ENCODE measurements at places on chromosomes 12 and 14.

DNA sequence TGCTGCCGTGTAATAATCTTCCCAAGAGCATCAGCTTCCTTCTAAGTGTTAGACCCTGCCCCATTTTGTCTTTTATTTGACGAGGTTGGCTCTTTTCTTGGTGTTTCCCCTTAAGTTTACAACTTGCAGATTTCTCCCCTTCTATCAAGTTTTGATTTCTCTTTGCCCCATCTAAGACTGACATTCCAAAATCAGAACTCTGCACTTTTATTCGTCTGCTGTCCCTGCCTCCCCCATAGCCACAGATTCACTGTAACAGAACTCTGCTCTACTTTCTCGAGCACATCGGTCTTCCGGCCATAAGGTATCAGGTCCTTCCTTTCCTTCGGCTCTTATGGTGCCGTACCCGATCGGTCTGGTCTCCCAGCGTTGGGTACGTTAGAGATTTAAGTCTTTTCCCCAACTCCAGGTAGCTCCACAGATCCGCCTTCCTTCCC, 563 bp downstream of the DCP1B start:
- no peak for DNase-seq

GRCh38 chr12:76529226-76529918, 30.2 kb downstream of the OSBPL8 start:
- no peak for DNase-seq

DNA sequence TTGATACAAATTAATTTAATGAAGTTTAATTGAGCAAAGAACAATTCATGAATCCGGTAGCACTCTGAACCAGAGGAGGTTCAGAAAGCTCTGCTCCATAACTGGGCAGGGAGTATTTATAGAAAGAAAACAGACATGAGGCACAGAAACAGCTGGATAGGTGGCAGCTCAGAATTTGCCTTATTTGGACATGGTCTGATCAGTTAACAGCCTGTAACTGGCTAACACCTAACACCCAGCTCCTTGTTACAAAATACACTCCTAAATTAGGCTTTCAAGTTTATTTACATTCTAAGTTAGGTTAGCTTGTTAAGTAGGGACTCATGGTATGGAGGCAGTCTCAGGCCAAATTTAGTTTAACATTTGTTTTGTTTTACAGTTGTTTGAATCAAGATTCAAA, 67.8 kb upstream of the TMCC3 start:
- DNase-seq, result no peak

GRCh38 chr12:9132008-9132535, 16.4 kb upstream of the A2M start:
- no peak for DNase-seq
